ENCODE measurements at places on chromosomes 3 and 15.

DNA sequence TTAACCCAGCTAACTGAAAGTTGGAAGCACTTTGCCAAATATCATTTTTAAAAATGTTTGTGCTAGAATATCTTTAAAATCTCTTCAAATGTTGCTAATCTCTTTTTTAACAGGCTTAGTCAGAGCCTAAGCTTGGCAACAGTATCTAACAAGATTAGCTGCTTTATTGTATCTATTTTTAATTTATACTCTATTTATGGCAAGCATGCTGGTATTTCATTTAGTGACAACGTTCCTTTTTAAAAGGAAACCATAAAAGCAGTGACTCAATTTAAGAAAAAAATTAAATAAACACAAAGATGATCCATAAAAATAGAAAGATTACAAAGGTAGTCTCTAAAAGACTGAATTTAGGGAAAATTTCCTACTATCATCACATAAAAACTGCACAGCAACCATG, 40.5 kb downstream of the SLC12A6 start:
- no peak for DNase-seq

DNA sequence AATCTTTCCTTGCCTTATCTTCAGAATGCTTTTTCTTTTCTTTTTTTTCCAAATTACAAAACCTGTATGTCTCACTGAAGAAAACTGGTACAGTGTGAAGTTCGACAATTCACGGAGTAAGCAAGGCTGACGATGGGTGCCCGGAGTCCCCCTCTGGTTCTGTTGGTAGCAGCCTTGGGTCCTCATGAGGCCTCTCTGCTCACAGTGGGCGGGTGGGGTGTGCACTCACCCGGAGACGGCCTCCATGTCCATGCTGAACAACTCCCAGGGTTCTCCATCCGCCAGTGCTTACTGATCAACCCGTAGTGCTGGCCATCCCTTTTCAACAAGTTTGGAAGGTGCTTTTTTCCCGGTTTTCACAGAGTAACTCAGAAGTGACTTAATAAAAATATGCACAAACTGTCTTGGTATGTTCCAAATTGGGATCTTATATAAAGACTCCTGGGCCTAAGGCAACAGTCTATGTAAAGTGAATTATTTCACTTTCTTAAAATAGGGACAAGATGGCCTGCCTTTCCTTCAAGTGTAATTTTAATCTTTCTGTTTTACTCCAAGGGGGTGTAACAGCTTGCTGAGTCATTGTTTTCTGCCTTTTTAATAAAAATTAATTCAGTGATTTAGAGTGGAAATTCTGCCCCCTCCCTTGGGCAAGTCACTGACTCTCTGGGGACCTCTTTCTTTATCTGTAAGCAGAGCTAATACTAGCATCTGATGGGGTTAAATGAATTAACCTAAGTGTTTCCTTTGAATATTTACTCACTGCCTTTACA, 23.7 kb downstream of the LRRK1 start:
- DNase-seq: no peak

- no peak for DNase-seq
Measured at GRCh38 chr3:123385981-123386380, 62.9 kb downstream of the ADCY5 start.

- no peak for DNase-seq
Measured at GRCh38 chr15:84819791-84820190, 2.6 kb downstream of the ALPK3 start.

DNA sequence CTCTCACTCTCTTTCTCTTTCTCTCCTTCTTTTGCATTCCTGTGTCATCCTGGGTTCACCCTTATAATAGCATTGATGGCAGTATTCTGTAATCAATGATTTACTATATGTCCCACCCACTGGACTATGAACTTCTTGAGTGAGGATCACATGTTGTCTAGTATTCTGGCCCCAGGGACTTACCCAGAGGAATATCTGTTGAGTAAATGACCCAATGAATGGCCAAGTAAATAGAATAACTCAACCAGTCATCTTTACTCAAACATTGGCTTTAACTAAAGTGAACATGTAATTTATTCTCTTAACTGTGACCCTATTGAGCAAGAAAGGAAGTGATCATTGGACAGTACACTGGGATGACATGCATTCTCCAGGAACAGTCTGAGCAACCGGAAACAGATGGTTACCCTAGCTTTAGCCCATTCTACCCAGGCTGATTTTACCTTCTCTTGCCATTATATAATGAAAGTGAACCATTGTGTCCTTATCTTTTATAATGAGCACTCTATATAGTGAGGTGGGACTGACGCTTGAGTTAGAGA, 94.5 kb upstream of the SOX14 start:
- no peak for DNase-seq

GRCh38 chr3:119582178-119582577, 2.9 kb downstream of the ADPRH start:
- no peak for DNase-seq

- DNase-seq: peak; percentile 38
Measured at GRCh38 chr3:14508966-14509795, 31.0 kb downstream of the GRIP2 start.

- no peak for DNase-seq
Measured at GRCh38 chr3:59764171-59764570, 714.3 kb upstream of the CFAP20DC start.

GRCh38 chr3:56303487-56303886, 164.8 kb downstream of the ERC2 start:
- DNase-seq: peak; percentile 24

GRCh38 chr3:48039487-48040190, 23.4 kb upstream of the MAP4 start:
- peak; percentile 25 for DNase-seq

GRCh38 chr3:73352841-73353645, 271.7 kb downstream of the PDZRN3 start:
- DNase-seq: no peak

DNA sequence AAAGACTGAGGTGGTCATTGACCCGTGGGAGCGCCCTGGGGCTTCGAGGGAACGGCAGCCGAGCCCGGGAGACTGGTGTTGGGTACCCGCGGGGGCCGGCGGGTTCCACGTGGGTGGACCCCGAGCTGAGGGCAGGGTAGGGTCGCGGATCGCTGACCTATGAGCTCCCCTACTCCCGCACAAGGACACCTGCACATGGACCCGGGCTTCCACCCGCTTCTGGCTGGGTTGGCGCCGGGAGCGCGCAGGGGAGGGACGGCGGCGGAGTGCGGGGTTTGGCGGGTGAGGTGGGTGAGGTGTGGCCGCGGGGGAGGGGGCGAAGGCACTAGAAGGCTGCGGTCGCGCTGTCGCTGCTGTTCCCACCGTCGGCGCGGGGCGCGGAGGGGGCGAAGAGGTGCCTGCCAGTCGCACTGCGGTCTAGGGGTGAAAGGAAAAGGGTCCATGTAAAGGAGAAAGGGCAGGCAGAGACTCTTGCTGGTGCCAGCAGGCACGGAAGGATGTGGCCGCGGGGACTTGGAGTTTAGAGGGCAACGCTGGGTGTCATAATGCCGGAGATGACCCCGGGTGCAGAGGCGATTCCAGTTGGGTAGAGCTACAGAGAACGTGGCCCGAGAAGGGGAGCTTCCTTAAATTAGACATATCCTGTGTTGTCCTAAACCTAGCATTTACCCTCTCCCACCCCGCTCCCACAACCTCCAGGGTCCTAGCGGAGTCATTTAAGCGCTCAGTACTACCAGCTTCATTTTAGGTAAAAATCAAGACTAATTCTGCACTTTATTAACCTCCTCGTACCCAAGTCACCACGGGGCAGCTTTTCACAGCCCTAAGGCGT, 245.9 kb upstream of the TOPAZ1 start:
- no peak for DNase-seq

- DNase-seq: no peak
Measured at GRCh38 chr3:181330821-181331563, 341.5 kb upstream of the DNAJC19 start.

- no peak for DNase-seq
Measured at GRCh38 chr3:195911041-195911945, 2.9 kb upstream of the TNK2 start.

- no peak for DNase-seq
Measured at GRCh38 chr3:160616716-160617115, 51.3 kb upstream of the KPNA4 start.

DNA sequence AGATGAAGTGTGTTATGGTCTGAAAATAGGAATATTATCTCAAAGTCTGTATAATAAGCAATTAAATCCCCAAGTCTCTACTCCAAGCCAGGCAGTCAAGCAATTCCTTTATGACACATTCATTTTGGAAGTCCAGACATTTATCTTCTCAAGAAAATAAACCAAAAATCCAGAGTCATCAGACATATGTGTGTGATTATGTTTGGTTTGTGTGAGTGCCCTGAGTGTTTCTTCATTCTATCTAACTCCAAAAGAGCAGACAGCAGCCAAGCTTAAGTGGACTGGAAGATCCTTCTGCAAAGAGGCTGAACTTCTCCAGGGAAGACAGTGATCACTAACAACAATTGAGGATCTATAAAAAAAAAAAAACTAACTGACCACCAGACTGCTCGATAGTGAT, 239.8 kb downstream of the STAG1 start:
- DNase-seq: no peak

- no peak for DNase-seq
Measured at GRCh38 chr3:111473550-111473949, 68.4 kb upstream of the CD96 start.

- DNase-seq: no peak
Measured at GRCh38 chr3:174442302-174442682, 416.8 kb upstream of the NAALADL2 start.

DNA sequence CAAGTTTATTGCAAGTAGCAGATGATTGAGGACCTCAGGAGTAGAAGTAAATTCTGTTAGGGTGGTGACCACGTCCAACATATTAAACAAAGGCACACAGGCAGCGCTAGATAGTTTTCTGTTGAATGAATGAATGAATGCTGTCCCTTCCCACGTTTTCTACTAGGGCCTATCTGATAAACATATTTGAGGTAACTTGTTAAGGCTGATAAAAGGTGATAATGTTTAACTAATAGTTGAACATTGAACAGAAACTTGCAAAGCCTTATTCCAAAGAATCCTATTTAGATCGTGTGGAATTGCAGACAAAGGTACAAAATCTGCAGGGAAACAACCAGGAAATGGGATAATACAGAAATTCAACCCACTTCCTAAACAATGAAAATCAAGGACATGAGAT, 559.5 kb upstream of the SEMA6D start:
- DNase-seq: no peak

DNA sequence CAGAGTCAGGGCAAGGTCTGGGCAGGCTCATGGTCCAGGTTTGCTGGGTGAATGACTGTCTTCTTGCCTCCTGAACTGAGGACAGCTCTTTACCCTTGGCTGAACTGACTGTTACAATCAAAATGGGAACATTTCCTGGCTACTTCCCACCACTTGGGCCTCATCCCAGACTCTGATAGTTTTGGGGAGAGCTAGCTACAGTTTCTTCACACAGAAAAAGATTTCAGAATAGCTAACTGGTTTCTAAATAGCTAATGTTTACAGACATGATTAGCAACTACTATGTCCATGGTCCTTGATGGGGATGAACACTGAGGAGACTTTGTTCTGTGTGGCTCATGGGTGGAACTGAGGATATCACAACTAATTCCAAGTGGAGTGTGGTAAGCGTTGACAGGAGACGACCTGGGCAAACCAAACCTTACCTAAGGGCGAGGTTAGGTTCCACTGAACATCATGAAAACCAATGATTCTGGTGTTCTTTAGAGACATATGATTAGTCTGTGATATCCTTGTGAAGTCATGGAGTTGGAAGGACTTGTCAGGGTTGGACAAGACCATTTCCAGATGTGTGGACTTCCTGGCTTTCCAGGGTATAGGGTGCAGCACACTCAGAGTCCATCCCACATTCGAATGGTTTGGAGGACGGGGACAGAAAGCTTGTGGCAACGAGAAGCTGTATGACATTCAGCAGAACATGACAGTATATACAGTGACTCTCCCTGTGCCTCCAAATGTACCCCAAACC, 7.3 kb downstream of the ALPK3 start:
- no peak for DNase-seq

GRCh38 chr3:143450632-143451031, 331.1 kb downstream of the CHST2 start:
- no peak for DNase-seq

DNA sequence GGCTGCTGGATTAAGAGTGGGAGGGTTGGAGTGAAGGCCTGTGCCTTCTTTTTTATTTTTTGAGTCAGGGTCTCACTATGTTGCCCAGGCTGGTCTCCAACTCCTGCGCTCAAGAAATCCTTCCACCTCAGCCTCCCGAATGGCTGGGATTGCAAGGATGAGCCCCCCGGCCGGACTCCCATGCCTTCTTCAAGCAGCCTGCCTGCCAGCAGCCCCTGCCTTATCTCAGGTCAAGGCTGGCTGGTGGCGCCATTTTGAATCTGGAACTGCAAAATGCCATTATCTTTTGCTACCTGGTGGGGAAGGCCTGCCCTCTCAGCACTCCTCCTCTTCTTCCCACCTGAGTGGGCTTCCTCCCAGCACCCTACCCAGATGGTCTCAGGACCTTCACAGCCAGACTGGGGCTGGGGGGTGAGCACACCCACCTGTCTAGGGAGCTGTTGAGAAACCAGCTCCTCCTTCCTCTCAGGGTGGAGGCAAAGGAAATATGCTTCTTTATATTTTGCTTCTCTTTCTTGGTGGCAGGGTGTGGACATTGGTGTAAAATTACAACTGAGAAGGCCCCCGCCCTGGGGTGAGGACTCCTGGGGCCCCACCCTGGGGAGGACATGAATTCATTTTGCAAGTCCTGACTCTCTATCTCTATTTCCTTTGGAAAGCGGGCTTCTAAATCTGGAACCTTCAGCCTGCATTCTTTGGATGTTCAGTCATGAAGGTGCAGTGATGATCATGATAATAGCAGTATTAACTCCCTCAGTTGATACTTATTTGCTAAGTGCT, 7.7 kb upstream of the FLNB start:
- DNase-seq: no peak

DNA sequence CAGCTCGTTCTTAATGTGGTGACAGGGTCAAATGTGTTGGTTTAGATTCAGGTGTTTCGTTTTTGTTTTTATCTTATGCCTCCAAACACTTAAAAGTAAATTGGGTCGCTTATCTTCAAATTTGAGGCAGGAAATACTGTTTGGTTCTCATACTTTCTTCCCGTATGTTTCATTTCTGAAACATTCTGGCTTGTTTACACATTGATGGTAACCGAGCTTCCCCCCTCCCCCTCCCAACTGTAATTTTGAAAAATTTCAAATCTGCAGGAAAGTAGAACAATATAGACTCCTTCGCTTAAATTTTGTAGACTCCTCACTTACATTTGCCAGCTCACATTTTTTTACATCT, 64.9 kb downstream of the CMTM8 start:
- no peak for DNase-seq

- DNase-seq: peak; percentile 9
Measured at GRCh38 chr3:156605686-156606605, 51.0 kb upstream of the SSR3 start.

GRCh38 chr3:126380011-126380768, 14.5 kb upstream of the CFAP100 start:
- no peak for DNase-seq

DNA sequence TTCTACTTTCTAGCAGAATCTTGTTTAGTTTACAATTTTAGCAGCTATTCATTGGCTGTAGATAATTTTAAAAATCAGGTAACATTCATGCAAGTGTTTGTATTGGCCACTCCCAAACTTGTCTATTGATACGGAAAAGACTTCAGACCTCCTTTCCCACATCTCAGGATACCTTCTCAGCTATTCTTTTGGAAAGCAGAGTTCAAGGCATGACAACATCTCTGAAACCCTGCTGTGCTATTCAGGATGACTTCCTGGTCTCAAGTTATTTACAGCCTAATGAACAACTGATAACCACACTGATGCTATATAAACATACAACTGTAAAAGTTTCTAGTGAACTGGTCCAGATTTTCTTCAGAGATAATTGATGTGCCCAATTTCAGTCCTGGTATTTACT, 55.8 kb downstream of the DZIP3 start:
- DNase-seq: no peak
